A549 (cell line): ENCODE measurements at places on chromosomes 2 and 18.

DNA sequence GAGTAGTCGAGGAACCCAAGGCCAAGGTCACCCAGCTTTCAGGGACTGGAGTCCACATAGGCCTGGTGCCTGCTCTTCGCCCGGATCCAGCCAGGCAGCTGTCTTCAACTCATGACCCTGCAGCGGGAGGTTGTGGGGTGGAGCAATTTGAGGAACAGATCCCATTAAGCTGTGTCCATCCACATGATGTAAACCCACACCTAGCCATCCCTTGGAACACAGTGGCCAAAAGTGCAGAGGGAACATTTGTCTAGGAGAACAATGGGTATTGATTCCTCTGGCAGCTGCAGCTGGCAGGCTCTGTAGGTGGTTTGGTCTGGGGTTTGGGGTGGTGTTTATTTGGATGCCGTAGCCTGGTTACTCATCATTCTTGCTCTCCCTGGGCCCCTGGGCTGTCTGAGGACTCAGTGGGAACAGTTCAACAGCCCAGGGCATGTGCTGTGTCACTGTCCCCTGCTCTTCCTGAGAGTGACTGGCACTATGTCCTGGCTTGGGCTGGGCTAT lies 99.4 kb downstream of the TFCP2L1 start:
- DNase-seq: no peak

DNA sequence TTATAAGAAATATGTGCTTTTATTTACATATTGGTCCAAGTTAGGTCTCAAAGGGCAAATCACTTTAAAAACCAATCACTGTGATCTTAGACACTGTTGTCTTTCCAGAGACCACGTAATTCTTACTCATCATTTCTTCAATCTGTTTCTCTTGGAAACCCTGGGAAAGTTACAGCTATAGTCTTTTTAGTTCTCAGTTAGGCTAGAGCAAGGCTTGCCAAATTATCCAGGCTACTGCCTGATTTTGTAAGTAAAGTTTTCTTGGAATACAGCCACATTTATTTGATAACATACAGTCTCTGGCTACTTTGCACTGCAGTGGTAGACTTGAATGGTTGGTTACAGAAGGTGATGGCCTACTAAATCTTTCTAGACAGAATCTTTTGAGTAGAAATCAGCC lies 106.0 kb downstream of the KIAA1328 start:
- DNase-seq: no peak

DNA sequence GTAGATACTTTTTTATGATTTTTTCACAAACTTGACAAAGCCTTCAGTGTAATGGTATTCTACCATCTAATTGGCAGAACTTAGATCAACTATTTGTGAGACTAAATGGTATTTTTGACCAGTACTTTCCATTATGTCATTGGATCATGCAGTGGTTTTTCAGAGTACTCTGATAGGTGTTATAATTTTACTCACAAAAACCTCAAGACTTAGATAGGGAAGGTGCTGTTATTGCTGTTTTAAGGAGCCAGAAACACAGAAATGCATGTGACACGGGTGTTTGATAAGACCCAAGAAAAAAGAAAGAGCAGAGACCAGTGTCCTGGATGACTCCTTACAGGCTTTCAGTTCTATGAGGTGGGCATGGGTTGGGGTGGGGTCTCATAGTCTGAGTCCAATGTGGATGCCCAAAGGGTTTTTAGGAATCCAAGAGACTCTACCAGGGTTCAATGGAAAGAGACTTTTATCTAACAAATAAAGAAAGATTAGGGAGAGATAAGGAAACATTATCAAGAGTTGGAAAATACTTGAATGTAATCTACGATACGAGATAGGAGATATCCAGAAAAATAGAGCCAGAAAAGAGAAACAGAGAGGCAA lies 31.3 kb downstream of the SP140 start:
- no peak for DNase-seq

- DNase-seq: no peak
These were observed 16.7 kb downstream of the PKDCC start for GRCh38 chr2:42064417-42064942.
